ENCODE measurements at places on chromosomes 6 and 20.

DNA sequence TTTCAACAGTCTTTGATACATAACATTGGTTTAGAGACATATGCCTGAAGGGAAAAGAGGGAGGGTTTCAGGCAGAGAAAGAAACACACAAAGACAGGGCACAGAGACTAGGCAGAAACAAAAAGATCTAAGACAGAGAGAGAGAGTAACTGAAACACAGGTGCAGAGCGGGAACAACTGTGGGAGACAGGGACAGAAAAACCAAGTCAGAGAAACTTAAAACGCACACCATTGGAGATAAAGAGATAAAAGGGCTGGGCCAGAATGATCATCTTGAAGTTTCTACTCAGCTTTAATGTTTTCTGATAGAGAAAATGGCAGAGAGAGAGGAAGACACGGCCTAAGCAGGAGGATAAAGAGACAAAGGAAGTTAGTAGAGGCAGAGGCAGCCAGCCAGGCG lies 11.8 kb downstream of the UNC5CL start:
- no peak for DNase-seq

- DNase-seq: no peak
Measured at GRCh38 chr20:49452011-49452482, 30.4 kb downstream of the KCNB1 start.

DNA sequence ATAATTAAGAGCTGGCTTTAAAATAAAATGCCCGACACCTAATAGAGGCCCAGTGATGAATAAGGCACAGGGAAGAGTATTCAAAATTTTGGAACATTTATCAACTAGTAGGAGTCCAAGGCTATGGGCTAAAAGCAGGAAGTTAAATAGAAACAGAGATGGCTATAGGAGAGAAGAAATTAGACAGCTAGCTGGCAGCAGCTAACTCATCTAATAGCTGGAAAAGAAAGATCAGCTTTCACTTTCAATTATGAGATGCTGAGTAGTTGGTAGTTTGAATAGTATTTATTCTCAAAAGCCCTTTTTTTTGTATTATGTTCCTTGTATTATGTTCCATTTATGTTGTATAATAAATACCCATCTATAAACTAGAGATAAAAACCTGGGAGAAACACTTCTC lies 215.7 kb downstream of the SLC35F1 start:
- DNase-seq: no peak

DNA sequence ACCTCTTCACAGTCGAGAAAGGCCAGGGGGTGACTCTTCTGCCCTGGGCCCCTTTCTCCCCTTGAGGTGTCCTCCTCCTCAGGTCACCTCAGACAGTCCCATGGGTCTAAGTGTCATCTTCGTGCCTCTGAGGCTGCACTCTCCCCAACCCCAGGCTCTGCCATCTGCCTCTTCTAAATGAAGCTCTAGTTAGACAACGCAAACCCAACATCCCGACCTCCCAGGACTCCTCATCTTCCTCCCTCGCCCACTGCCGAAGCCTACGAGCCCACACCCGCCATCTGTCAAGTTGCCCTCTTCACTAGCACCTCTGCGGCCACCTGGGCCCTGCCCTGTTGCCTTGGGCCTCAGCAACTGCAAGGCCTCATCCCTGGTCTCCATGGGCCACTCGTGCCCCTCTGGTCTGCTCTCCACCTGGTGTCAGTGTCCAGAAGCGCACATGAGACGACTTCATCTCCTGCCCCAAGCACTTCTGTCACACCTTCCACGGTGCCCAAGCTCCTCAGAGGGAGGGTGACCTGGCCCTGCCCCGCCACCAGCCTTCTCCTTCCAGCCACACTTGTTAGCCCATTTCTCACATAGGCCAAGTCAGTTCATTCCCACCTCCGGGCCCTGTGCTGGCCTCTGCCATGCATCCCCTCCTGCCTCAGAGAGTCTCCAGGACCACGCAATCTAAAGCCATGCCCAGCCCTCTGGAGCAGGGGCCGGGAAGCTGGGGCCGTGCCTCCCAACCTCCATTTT lies 53.8 kb downstream of the RRBP1 start:
- DNase-seq: no peak

DNA sequence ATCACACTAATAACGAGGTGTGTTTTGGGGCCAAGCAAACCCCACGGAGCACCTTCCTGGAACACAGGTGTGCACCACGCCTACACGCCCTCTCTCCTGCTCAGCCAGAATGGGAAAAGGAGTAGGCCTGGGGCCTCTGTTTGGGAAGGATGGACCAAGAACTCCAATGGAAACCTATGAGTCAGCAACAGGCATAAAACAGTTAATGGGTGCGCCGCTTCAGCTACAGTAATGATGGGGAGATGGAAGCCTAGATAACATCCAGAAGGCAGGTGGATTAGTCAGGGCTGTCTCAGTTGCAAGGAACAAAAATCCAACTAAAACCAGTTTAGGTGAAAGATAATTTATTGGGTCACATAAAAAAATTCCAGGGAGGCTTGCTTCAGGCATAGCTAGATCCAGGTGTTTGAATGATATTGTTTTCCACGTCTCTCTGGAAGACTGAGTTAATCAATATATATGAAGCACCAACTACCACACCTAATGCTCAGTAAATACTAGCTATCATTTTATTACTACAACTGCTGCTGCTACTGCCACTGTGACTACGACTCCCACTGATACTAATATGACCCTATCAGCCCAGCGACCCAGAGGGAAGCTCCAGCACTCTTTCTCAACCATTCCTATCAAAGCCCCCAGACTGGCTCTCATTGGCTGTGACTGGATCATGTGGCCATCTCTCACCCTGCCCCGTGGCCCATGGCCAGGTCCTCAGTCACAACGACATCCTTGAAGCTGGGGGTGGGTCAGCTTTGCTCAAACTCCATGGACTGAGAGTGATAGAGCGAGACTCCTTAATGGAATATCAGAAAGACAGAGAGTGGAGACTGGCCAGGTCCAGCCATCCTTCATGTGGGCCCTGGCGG lies 155.2 kb upstream of the PTPN1 start:
- no peak for DNase-seq

- no peak for DNase-seq
Measured at GRCh38 chr6:27267857-27268434, 20.4 kb downstream of the PRSS16 start.

DNA sequence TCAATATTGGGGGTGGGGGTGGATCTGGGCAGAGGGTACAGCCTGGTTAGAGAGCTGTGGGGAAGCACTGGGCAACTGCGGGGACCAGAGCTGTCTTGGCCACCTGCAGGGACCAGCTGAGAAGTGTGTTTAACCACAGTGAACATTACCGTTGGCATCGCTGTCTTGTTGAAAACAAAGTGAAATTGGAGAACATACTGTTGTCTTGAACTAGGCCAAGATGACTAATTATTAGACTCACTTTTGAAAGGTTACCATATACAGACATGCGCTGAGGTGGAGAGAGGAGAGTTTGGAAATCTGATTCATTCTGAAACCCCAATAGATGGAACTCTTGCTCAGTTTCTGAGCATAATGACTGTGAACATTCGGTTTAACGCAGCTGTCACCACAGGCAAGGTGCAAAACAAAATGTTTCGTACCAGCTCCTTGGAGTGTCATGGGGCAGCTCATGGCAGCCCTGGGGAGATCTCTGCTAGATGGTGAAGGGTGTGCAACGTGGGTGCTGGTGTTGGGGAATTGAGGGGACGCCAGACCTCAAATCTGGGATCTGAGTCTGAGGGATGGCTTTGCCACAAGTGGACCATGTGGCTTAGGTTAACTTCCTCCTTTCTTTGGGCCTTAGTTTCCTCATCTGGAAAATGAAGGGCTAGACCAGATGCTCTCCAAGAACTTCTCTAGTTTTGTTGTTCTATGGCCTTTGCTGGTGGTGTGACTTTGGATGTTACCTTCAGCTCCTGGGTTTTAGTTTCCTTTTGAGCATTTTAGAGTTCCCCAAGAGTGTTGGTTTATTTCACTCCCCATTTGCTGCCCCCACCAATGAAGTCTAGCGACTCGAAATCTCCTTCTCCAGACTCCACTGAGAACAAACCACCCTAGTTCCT lies 24.6 kb upstream of the GTSF1L start:
- peak; percentile 83 for DNase-seq

- peak; percentile 1 for DNase-seq
Measured at GRCh38 chr6:117317261-117317660, 51.9 kb downstream of the VGLL2 start.

DNA sequence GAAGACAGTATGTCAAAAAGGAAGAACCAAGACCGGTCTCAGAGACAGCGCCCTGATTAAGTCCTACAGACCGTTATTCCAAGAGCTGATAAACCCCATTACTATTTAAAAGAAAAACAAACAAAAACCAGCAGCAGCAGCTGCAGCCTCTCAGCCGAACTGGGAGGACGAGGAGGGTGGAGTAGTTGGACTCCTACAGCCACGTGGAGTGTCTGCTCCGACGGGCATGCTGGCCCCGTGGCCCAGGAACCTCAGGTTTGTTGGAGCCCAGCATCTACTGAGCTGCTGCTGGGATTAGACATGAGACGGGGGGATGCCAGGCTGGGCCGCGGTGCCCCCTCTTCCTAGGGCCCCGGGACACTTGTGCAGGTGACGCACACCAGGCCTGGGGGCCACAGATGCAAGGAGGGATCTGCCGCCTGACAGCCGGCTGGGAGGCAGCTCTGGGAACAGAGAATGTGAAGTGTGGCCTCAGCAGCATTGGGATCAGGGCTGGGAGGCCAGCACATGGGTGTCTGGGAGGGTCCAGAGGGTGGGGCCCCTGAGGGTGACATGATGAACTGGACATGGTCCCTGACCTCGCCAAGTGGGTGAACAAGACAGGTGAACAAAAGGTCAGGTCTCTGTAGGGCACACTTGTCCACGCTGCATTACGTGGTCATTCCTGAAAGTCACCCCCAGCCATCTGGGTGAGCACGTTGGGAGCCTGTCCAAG lies 2.9 kb upstream of the ZBTB46 start:
- DNase-seq: no peak

DNA sequence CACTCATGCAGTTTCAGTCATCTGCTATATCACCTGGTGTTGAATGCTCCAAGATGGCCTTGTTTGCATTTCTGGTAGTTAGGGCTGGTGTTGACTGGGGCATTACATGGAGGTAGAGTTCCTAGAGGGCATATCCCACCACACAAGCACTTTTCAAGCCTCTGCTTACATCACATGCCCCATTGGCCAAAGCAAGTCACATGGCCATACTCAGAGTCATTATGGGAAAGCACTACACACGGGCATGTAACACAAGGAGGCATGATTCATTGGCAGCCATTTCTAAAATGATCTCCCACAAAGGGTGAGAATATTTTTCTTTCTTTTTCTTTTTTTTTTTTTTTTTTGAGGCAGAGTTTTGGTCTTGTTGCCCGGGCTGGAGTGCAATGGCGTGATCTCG lies 73.2 kb downstream of the TRMT6 start:
- DNase-seq: no peak

GRCh38 chr20:42752620-42753019 lies 437.1 kb downstream of the PTPRT start:
- DNase-seq: no peak

DNA sequence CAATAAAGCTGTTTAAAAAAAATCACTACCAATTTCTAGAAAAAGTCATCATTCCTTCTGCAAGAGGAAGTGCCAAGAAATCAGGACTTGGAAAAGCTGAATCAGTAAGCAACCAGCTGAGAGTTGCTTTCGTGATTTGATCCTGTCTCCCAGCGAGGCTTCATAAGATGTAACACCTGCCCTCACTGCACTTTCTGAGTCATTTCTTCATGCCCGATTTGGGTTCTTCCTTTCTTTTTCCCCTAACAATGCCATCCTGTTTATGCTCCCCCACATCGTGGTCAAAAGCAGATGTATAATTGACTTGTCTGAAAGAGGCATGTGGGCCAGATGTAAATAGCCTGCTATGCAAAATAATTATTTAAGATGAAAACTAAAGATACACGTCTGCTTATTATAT lies 52.1 kb downstream of the RIPOR2 start:
- peak; percentile 82 for DNase-seq

DNA sequence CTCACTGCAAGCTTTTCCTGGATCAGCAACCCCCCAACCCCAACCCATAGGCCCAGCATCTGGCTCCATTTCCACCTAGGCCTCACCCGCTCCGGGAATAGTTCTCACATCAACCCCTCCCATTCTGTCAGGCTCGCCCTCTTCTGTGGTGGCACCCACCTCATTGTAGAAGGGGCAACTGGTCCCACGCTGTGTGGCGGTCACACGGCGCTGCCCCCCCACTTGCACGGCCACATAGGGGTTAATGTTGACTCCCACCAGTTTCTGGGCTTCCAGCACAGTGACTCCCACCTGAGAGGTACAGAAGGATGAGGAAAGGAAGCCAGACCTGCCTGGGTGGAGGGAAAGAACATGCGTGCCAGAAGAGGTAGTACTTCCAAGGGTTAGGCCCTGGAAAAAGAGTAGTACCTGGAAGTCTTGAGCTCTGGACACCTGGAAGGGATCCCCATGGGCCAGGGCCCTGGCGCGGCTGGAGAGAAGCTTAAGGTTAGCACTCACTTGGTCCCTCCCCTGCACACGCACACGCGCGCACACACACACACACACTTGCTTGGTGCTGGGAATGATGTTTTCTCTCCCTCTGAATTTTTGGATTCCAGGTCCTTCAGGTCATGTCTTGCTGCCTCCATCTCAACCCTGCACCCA lies 12.7 kb upstream of the SPAG4 start:
- DNase-seq: no peak

- peak; percentile 27 for DNase-seq
Measured at GRCh38 chr6:8215631-8216030, 113.3 kb upstream of the EEF1E1 start.

GRCh38 chr20:10629946-10630650 lies 43.7 kb downstream of the JAG1 start:
- no peak for DNase-seq

DNA sequence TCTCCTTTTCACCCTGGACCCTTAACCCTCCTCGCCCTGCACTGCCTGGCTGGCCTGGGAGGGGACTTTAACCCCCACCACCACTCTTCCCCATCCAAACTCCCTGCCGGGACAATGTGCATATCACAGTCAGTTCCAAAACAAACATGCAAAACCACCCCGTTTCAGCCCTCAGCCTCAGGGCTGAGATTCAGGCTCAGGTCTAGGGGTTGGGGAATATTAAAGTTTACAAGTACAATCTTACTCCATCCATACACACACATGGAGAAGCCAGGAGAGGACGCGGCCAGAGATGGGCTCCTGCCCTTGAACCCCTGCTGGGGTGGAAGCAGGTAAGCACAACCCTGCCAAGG lies 534 bp downstream of the KIAA1755 start:
- no peak for DNase-seq

Data from fibroblast of skin of right quadriceps (primary cell).